ENCODE measurements at places on chromosomes 2 and 18.
A peak's percentile ranks its signal among the peaks of the same experiment; 100 is the strongest.

- no peak for DNase-seq
Observed at GRCh38 chr18:31634331-31634713, 42.6 kb downstream of the TTR start.

- no peak for DNase-seq
Observed at GRCh38 chr2:221818616-221819320, 246.7 kb upstream of the EPHA4 start.

DNA sequence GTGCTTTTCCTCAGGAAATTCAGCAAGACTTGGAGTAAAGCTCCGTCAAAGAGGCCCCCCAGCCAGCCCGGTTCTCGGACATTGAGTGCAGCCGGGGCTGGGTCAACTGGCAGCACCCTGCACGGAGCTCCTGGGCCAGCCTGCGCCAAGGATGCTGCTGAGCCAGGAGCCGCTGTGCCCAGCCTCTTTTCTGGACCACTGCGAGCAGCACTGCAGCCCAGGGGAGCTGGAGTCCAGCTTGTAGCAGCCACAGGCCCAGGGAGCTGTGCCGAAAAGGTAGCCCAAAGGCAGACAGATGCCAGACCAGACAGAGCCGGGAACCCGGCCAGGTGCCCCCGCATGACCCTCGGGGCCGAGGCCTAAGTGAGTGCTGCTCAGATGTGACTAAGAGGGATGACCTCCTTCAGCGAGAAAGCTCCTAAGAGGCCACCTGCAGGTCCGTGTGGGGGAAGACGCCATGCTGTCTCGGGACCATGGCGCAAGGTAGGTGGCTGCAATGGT is 7.3 kb downstream of the CLHC1 start:
- DNase-seq, result no peak

DNA sequence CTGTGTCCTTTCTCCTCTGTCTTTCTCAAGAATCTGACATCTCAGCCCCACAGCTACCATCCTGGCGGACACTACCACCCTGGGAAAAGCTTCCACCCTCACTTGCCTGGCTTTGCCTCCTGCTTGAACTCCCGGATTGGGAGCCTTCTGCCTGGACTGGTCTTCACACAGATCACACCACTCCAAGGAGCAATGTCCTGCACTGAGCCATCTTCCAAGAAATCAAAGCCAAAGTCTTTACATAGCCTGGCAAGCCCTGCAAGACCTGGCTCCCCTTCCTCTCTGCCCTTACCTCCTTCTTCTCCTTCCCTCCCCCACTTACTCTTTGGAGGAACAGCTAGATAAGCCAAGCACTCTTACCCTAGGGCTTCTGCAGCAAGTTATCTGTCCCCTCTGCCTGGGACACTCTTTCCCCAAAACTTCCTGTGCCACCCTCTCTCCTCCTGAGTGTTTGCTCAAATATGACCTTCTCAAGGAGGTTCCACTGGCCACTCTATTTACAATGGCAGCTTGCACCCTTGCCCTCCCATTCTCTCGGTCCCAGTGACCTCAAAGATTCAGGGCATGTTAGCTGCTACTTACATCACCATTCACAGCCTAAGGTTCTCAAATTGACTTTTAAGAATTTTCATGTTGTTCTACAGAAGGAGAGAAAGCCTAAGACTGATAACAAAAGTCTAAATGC is 9.7 kb downstream of the ATP8B1 start:
- DNase-seq, result no peak

- DNase-seq, result no peak
Observed at GRCh38 chr2:160347269-160347863, 146.2 kb downstream of the RBMS1 start.

DNA sequence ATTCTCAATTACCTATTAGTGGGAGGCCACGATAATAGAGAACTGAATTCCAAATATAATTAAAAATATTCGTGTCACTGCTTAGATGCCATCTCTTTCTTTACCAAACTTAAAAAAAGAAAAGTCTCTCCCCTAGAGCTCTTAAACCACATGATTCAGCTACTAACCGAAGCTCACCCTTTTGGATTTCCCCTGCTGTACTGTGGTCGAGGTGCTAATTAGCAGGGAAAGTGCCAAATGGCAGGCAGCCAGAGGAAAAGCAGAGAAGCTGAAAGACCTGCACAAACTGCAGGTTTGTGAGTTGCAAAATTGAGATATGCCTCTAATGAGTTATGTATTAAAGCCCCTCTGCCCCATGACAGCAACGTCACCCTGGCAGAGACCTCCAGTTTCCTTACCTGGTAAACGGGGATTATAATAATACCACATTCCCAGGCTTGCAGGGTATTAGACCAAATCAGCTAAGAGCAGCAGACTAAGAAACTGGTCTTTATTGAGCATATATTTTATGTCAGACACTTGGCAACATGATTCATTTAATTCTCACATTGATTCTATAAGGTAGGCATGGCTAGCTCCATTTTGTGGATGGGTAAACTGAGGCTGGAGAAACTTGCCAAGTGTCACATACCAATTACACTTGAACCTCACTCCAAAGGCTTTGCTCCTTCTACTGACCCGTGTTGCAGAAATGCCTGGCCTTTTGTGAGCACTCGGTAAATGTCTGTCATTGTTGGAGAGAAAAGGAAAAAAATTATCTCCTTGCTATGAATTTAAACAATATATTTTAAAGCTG is 259.7 kb downstream of the LPIN1 start:
- peak; percentile 53 for DNase-seq

- DNase-seq, result no peak
Observed at GRCh38 chr2:129763190-129763846, 216.1 kb upstream of the RAB6C start.

GRCh38 chr2:182949052-182949451 is 82.6 kb upstream of the FRZB start:
- DNase-seq, result no peak

DNA sequence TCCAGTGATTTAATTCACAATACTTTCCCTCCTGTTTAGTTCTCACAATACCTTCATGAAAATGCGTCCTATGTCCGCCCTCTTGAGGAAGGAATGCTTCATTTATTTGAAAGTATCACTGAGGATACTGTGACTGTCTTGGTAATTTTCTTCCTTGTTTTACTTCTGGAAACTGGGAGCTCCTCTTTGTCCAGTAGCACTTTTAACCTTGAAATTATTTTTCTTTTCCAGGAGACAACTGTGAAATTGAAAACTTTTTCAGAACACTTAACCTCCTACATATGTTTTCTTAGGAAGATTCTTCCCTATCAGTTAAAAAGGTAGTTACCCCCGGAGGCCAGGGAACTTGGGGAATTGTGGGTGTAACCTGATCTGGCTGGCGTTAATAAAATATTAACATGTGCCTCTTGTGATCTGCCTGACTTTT is 58.9 kb upstream of the STON1 start:
- DNase-seq, result no peak

GRCh38 chr2:223027442-223027841 is 24.5 kb upstream of the KCNE4 start:
- DNase-seq, result no peak

DNA sequence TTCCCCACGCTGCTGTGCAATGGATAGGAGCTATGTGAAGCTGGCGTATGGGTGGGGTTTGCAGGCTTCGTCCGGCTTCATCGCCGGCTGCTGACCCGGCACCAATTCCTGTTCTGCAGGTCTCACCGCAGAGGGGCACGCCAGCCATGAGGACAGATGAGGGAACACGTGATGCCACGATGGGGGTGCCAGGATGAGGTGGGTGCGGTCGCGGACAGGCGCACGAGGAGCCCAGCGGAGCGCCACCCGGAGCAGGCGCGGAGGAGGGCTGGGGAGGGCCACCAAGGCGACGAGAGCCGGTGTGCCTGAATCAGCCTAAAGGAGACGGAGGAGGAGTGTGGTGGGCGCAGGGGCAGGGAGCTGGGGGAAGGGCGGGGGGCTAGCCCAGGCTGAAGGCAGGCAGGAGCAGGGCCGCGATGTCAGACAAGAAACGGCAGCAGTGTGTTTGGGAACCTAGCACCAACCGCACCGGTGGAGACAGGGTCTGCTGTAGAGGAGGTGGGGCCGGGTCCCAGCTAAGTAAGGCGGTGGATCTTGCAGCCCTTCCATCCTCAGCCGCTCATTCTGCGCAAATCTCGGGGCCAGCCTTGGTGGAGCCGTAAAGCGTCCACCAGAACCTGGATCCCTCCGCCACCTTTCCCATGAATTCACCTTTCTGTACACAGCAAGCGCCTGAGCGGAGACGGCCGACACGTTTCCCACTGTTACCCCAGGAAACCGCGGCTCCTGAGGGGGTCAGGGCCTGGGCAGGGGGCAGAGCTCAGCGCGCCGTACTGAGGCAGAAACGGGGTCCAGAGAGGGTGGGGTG is 17.0 kb upstream of the CD8A start:
- no peak for DNase-seq

- no peak for DNase-seq
Observed at GRCh38 chr2:174662859-174663258, 65.3 kb upstream of the WIPF1 start.

DNA sequence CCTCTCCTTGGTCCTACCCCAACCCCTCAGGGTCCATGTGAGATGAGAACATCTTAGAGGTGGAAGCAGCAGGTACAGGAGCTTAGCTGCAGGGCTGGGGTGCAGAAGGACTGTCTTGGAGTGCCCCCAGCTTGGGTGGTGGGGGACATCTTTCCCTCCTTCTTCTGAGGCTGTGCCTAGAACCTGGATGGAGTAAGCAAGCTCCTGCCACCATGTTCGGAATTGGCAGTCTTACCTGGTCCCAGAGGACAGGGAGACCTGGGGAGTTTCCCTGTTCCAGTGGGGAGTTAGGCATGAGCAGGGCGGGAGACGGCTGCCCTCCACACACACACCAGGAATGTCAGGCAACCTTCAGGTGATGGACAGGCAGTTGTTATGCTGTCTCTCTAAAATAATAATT is 131.0 kb upstream of the COPS8 start:
- DNase-seq, result no peak

DNA sequence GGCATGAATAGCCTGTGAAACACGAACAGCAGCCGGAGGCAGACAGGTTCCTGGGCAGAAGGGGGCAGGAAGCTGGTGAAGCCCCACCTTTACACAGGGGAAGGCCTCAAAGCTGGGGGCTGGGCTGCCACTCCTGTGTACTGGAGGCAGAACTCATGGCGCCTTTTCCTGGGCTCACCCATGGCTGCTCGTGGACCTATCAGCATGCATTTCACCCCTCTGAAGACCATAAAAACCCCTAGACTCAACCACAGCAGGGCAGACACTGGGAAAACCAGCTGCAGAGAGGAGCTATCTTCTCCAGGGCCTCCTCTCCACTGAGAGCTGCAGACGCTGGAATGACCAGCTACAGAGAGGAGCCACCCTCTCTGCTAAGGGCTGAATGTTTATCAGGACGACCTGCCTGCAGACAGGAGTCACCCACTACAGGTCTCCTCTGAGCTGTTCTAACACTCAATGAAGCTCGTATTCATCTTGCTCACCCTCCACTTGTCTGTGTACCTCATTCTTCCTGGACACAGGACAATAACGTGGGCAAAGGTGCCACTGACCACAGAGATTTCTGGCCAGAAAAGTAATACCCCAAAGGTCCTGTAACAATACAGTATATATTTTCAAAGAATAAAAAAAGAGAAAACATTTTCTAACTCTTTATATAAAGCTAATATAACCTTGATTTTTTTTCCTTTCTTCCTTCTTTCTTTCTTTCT is 18.9 kb upstream of the CCDC88A start:
- no peak for DNase-seq

DNA sequence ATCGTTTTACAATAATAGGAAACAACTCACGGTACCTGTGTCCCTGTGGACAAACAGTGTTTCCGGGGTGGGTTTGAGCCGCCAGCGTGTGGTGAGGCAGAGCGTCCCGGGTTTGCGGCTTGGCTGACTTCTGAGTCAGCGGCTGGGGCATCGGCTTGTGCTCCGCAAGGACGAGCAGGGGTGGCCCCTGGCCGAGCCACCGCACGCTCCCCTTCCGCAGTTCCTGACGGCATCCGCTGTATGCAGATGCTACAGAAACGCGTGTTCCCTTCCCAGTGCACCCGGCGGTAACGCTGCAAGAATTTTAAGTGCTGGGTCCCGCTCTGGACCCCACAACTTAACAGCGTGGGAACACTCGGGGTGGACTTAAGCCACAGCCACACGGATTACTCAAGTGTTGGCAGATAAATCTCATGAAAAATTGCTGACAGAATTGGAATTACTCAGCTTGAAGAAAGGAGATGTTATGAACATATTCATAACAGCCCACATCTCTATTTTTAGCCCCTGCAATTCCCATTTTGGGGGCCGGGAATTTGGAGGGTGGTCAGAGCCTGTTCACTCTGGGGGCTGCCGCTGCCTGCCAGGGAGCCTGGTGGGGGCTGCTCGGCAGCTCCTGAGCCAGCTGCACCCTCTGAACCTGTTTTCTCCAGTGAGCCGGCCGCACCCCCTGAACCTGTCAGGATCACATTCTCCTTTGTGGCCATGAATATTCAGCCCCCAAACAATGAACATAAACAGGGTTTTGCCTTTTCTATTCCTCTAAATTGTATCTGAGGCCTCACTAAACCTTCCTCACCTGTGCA is 12.6 kb upstream of the KCNG2 start:
- DNase-seq, result no peak

GRCh38 chr2:139020287-139020686 is 240.1 kb upstream of the NXPH2 start:
- no peak for DNase-seq

- DNase-seq, result no peak
Observed at GRCh38 chr2:63257473-63257872, 206.8 kb downstream of the OTX1 start.

DNA sequence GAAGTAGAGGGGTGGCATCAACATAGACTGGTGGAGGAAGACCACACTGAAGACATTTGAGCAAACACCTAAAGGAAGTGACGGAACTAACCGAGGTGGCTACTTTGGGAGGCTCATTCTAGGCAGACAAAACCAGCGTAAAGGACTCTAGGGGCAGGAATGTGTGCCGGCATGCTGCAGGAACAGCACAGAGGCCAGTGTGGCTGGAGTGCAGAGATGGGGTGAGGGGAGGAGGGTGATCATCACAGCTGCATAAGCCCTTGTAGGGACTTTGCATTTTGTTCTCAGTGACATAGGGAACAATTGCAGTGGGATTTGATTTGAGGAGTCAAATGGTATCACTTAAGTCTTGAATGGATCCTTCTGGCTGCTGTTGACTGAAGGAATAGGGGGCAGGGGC is 253.5 kb downstream of the NCKAP5 start:
- DNase-seq, result no peak
